ENCODE measurements at places on chromosomes 2 and 18.

DNA sequence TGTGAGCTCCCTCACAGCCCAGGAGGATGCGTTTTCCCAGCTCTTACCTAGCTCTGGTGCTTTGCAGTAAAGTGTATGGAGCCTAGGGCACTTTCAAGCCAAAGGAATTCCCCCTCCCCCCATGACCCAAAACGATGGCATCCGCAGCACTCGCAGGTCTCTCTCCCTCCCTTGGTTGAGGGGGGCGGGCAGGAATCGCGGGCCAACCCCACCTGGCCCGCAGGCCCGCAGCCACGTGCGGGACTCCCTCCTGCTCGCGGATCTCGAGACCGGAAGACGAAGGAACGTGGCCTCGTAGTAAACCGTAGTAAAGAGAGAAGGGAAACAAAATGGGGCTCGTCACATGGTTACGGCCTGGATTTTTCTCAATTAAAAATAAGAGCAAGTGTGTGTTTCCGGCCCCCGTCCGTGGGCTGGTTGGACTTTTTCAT lies 8.5 kb downstream of the IRS1 start:
- peak; percentile 76 for DNase-seq

- peak; percentile 100 for DNase-seq
Observed at GRCh38 chr18:74982946-74983635, 225.8 kb downstream of the PTGR3 start.

- DNase-seq: no peak
Observed at GRCh38 chr18:51513517-51513916, 316.0 kb upstream of the MEX3C start.

- DNase-seq: no peak
Observed at GRCh38 chr2:118687698-118688097, 159.8 kb downstream of the EN1 start.

- DNase-seq: no peak
Observed at GRCh38 chr2:18432999-18433398, 127.5 kb downstream of the RDH14 start.

DNA sequence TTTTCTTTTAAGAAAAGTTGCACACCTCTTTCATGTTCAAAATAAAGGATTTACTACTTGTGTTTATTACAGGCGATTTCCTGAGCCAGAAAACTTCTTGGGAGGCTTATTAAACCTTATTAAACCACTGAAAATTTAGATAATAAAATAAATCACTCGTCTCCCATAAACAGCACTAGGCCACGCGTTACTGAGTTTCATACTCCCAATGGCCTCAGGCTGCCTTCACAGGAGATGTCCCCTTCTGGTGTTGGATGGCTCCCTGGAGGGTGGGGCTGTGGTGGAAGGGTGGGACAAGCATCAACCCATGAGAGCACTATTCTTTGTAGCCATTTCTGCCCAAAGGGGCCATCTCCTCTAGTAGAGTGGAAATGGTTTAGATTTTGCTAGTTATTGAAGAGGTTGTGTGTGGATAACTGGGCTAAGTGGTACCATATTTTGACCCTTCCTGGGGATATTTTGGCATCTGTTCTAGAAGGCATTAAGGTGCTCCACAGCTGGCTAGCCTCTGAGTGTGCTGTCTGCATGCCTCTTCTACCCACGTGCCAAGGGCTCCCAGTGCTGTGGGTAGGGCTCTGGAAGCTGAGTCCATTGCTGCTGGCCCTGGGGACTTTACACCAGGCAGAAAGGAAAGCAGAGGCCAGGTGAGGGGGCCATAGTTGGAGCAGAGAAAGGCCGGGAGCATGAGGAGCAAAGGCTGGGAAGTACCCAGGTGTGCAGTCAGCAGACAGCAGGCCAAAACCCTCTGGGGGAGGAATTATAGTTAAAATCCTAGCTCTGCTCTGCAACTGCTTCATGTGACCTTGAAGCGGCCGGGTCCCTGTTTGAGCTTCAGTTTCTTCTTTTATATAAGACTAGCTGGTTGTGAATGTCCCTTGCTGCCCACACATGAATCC lies 121.7 kb upstream of the SMAD2 start:
- no peak for DNase-seq

DNA sequence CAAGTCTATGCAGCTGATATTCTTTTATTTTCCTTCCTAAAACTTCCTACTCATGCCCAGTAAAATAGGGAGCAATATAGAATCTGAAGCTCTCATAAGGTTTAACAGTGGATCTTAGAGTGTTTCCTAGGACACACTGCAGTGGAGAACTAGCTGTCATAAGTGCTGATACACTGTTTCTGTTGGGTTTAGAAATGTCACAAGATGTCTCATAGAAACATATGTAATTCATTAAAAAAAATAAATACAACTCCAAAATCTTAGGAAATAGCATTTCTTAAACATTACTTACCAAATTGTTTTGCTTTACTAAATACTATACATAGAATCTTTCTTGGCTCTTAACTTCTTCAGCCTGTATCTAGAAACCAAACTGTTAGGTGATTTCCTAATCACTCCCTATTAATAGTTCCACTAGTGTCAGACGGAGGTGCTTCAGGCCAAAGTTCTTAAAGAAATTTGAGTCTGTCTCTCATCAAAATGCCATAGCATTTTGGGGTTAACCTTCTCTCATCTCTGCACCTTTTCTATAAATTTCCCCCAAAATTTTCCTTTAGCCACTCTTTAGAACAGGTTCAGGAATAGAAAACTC lies 93.7 kb downstream of the CERKL start:
- DNase-seq: no peak

- no peak for DNase-seq
Observed at GRCh38 chr2:220664272-220665107, 907.6 kb downstream of the EPHA4 start.

DNA sequence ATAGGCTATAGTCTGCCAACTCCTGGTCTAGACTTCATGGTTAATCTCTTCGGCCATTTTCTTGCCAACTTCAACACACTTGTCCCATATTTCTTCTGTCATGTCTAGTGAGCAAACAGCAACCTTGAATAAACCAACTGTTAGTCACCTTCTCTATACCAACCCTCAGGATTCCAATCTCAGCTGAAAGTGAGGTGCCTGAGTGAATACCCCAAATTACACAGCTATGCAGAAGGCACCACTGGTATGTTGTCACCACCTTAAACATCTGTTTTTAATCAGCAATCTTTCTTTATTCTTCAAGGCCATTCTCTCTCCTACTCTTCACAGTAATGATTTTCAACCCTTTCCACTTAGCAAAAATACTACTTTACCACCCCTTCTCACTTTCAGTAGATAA lies 39.3 kb downstream of the THOC1 start:
- DNase-seq: no peak

DNA sequence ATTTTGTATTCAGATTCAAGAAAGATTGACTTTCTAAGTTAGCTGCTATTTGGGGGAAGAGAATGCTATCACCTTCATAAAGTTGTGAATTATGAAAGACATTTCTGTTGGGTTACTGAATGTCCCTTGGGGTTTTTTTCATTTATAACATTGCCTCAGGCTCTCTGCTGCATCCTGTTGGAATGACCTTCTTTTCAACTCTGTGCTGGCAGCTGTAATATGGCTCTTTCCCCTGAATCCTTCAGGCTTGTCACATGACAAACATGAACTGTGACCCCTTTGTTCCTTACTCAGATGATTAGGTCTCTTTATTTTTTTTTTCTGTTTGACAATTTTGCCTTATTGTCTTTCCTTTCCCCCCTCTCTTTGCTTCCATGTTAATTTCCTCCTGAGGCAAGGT lies 159.8 kb downstream of the TAF4B start:
- peak; percentile 96 for DNase-seq

DNA sequence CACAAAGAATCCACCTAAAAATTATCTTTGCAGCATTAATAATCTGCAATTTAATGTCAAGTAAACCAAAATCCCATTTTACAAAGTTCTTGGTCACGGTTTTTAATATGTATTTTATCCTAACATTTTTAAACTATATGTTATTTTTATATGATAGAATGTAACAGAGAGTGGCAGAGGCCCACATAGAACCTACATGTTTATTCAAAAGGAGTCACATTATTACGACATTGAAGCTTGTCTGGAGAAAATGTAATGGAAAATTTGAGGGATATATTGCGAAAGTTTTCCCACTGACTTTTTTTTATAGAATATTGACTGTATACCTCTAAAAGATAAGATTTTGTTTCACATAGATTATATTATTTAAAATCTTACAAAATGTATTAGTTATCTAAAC lies 89.7 kb upstream of the COL3A1 start:
- no peak for DNase-seq

GRCh38 chr2:36351736-36352349 lies 3.7 kb upstream of the CRIM1 start:
- peak; percentile 32 for DNase-seq

- DNase-seq: no peak
Observed at GRCh38 chr2:45932278-45932975, 281.0 kb downstream of the PRKCE start.

DNA sequence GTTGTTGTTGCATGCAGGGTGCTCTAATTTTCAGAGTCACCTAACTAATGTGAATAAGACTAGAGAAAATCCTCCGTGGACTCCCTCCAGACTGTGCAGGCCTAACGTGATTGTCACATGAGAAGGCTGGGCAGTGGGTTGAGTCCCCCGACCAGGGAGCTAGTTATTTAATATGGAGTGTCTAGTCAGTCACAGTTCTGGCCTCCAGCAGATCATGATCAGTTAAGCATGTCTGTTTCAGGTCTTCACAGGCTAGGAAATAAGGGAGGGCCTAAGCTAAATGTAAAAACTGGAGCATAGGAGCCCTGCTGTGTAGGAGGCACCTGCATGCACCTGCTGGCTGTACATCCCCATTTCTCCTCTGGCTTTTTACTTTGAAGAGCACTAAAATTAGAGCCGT lies 86.8 kb downstream of the PRPF40A start:
- DNase-seq: peak; percentile 6

DNA sequence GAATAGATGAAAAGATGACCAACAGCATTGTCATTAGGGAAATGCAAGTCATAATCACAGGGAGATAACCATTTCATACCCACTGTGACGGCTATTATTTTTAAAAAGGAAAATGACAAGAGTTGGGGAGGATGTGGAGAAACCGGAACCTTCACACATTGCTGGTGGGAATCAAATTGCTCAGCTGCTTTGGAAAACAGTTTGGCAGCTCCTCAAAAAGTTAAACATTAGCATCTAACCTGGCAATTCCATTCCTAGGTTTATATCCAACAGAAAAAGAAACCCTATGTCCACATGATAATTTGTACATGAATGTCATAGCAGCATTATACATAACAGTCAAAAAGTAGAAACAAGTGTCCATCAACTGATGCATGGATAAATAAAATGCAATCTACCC lies 58.2 kb downstream of the KCNG3 start:
- no peak for DNase-seq

- DNase-seq: no peak
Observed at GRCh38 chr2:38512211-38512610, 90.5 kb downstream of the HNRNPLL start.

- DNase-seq: no peak
Observed at GRCh38 chr18:22169889-22170420, 566 bp downstream of the GATA6 start.

DNA sequence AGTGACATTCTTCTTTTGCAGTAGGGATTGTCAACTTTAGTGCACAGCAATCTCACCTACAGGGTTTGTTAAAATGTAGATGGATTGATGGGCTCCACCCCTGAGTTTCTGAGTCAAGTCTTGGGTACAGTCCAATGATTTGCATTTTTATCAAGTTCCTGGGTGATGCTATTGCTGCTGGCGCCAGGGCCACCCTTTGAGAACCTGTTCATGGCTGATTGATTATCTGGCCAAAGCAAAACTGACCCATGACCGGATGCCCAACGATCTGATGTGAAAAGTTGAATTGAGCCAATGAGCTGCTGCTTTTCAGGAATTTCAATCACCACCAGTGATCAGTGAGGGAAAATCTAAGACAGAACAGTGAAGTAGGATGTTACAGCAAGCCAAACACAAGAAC lies 675.3 kb downstream of the TMEM182 start:
- no peak for DNase-seq

GRCh38 chr2:166802475-166802874 lies 85.8 kb upstream of the XIRP2 start:
- DNase-seq: no peak

DNA sequence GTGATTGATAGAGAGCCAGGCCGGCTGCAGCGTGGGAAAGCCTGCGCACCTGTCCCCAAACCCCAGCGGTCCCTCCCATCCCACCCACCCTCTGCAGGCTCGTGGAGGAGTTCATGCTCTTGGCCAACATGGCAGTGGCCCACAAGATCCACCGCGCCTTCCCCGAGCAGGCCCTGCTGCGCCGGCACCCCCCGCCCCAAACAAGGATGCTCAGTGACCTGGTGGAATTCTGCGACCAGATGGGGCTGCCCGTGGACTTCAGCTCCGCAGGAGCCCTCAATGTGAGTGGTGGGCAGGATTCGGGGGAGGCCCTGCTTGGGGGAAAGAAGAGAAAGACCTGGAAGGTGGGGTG lies 48.9 kb upstream of the ALPP start:
- DNase-seq: no peak

Measured in NCI-H69 (cell line).